ENCODE measurements at places on chromosomes 13 and 19.
A peak's percentile ranks its signal among the peaks of the same experiment; 100 is the strongest.

GRCh38 chr19:10625762-10626138 lies 397 bp downstream of the SLC44A2 start:
- DNase-seq = no peak

DNA sequence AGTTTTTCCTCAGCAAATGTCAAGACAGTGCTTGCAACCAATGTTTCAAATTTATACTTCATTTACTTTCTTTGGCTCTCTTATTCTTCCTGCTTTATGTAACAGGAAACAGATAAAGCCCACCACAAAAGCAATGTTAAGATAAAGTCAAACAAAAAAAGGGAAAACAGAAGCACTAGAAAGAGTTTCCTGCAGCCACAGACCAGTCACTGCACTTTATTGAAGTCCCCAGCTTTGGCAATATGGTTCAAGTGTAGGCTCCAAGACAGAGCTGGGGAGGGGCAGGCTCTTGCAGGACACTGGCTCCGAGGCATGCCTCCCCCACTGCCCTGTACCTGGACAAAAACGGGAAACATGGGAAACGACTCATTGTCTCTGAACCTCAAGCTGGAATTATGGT lies 15.3 kb upstream of the CDC16 start:
- no peak for DNase-seq

GRCh38 chr19:30364866-30365800 lies 7.1 kb upstream of the ZNF536 start:
- no peak for DNase-seq

- no peak for DNase-seq
Measured at GRCh38 chr13:44426461-44426860, 52.8 kb downstream of the SERP2 start.

DNA sequence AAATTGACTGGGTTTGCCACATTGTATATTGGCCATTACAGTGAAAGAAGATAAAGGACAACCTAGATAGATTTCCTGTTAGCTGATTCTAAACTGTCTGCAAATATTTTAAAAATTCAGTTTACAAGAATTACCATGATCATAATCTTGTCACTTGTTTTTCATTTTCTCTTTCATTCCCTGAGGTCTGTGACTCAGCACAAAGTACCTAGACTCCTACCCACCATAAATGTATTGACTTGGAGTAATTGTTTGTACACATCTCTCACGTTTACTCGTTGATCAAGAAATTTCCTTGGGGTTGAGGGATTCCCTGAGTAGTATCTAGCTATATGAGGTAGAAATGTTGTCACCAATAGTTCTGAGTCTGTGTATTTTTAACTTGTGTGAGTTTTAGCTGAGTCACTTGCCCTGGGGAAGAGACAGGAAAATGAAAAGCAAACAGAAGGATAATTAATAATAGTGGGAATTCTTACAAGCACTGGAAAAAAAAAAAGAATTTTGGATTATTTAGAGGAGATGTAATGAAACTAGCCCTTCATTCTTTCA lies 299.2 kb upstream of the DACH1 start:
- DNase-seq = no peak

- peak; percentile 59 for DNase-seq
Measured at GRCh38 chr19:15464394-15465385, at the start of gene RASAL3. TSS of gene RASAL3 (minus strand) at chr19:15464544. CDS start at chr19:15464358, 186 bp downstream.

DNA sequence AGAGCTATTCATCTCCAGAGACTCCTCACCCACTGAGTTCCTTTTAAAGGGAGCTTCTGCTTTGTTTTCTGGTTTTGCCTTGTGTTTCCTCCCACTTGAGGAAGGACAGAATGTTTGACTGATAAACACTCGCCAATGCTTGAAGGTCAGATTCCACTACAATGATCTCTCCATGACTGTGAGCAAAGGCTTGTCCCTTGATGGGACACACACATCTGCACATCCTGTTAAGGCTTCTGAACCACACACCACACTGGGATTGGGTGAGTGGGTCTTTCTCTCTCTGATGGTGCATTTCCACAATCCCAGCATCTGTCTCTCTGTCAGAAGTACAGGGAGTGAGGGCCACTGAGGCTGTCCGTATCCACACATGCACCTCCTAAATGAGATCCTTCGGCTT lies 245.3 kb downstream of the IRS2 start:
- DNase-seq = no peak
